ENCODE measurements at places on chromosomes 12 and 14. TPM values are rescaled to one million over a fixed set of nuclear protein-coding genes. Genes with fewer than 3 reads are reported as not detected.

The CCDC184 gene
- total RNA-seq: not detected

The BHLHE41 gene
- total RNA-seq: 81.0 TPM

The AHNAK2 gene
- total RNA-seq: 25.0 TPM

The HEATR5A gene
- 11.5 TPM for total RNA-seq

GRCh38 chr14:54782751-54783659, 119.6 kb downstream of the GCH1 start:
- DNase-seq: no peak

GRCh38 chr14:33847066-33847465, 103.8 kb downstream of the EGLN3 start:
- DNase-seq: no peak

The DEPDC4 gene
- total RNA-seq: 2.0 TPM

All from PC-3 (cell line).